ENCODE measurements at places on chromosomes 5 and 9. TPM values are rescaled to one million over a fixed set of nuclear protein-coding genes. Genes with fewer than 3 reads are reported as not detected.

The WDR38 gene
- not detected for total RNA-seq

The ASS1 gene
- total RNA-seq = 195 TPM

The IL7R gene
- total RNA-seq = 2.7 TPM

DNA sequence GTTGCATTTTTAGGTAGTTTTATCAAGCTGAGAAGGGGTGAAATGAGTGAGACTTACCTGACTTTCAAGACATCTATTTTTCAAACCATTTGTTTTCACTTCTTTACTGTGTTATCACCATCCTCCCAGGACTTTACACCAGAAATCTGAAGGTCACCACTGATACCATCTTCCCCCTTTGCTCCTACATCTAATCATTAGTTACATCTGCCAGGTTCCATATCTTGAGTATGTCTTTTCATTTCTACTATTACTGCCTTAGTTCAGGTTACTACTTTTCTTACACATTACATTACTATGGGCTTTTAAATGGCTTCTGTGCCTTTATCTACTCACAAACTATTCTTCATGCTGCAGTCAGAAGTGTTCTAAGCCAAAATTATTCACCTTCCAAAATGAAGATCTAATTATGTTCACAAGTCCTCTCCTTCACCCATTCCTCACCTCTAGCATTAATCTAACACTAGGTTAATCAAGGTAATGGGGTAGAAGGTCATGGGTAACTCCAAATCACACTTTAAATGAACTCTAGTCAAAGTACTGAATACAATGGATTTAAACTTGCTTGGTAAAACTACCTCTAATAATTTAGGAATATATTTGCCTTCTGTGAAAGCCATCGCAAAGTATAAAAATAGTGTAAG lies 2.1 kb upstream of the HSDL2 start:
- DNase-seq = no peak

GRCh38 chr9:109975574-109976295 lies 195.7 kb downstream of the PALM2AKAP2 start:
- DNase-seq = peak; percentile 88

DNA sequence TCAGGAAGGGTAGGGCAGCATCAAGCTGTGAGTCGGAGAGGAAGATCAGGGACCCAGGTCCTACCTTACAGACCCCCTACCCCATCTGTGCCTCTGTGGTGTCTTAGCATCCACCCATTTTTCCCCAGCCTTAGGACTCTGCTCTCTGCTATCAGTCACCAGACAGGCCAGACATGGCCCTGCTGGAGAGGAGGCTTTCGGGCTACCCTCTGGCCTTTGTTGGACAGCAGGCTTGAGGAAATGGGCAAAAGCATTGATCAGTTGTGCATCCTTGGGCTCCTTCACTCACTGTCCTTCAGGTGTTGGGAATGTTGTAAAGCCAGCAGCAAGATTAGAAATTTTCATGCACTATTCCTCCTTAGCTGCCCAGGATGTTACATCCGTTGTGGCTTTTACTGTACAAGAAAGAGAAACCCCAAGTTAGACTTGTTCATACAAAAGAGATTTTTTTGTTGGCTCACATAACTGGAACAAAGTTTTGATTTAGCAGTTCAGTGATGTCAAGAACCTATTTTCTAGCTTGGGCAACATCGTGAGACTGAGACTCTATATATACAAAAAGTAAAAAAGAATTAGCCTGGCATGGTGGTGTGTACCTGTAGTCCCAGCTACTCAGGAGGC lies 17.4 kb upstream of the TNFAIP8 start:
- DNase-seq = no peak

GRCh38 chr9:77427256-77427927 lies 220.7 kb downstream of the GNA14 start:
- DNase-seq = no peak

GRCh38 chr9:126125177-126125576 lies 201.5 kb upstream of the MVB12B start:
- DNase-seq = no peak

GRCh38 chr5:174383210-174384167 lies 338.0 kb downstream of the NSG2 start:
- no peak for DNase-seq

All from osteoblast (primary cell).